Left lung (tissue), 14 donors: ENCODE measurements at places on chromosomes 3 and 15. TPM values are rescaled to one million over a fixed set of nuclear protein-coding genes. Genes with fewer than 3 reads are reported as not detected.

Gene SCN11A
- polyA plus RNA-seq, result 1.0 TPM

Gene TF
- 11.2 TPM for polyA plus RNA-seq

Gene GOLGA6A
- polyA plus RNA-seq, result 0.06 TPM

Gene FBXL2
- polyA plus RNA-seq, result 33.1 TPM

Gene PLCL2
- polyA plus RNA-seq, result 9.5 TPM

Gene GREM1
- polyA plus RNA-seq, result 0.13 TPM

Gene GRAMD2A
- polyA plus RNA-seq, result 8.8 TPM

Gene TMC3
- 0.24 TPM for polyA plus RNA-seq

Gene GNAT1
- not detected for polyA plus RNA-seq

Gene ARPP21
- polyA plus RNA-seq, result 0.44 TPM

Gene UBE2E2
- polyA plus RNA-seq, result 54.2 TPM

Gene GOLGA8J
- polyA plus RNA-seq, result 2.8 TPM

Gene FAH
- polyA plus RNA-seq, result 50.5 TPM

Gene SHF
- 41.0 TPM for polyA plus RNA-seq

Gene GRIP2
- polyA plus RNA-seq, result 1.0 TPM

Gene TRANK1
- 26.2 TPM for polyA plus RNA-seq

Gene KLHL18
- 13.5 TPM for polyA plus RNA-seq

Gene NR2E3
- 0.54 TPM for polyA plus RNA-seq

Gene TASOR
- 84.7 TPM for polyA plus RNA-seq

Gene SLCO3A1
- polyA plus RNA-seq, result 11.5 TPM

Gene WDR49
- 4.2 TPM for polyA plus RNA-seq

Gene MESP2
- not detected for polyA plus RNA-seq

Gene KBTBD13
- polyA plus RNA-seq, result 0.67 TPM

Gene PLA2G4D
- polyA plus RNA-seq, result 0.11 TPM

Gene SCAANT1
- polyA plus RNA-seq, result 1.5 TPM

Gene ERICH6
- polyA plus RNA-seq, result 1.7 TPM

Gene TMEM41A
- polyA plus RNA-seq, result 49.1 TPM

Gene IL16
- polyA plus RNA-seq, result 12.9 TPM

Gene TGFBR2
- 118 TPM for polyA plus RNA-seq

Gene IQSEC1
- 29.8 TPM for polyA plus RNA-seq

Gene TRIM42
- not detected for polyA plus RNA-seq

Gene LMOD3
- polyA plus RNA-seq, result 0.24 TPM

Gene LXN
- 209 TPM for polyA plus RNA-seq

Gene COX17
- 28.7 TPM for polyA plus RNA-seq

Gene GXYLT2
- polyA plus RNA-seq, result 16.9 TPM

Gene PCLAF
- 58.9 TPM for polyA plus RNA-seq

Gene SLC38A3
- 7.8 TPM for polyA plus RNA-seq

Gene SLC35A5
- polyA plus RNA-seq, result 58.9 TPM

Gene MAP1A
- polyA plus RNA-seq, result 8.7 TPM

Gene CDHR4
- polyA plus RNA-seq, result 4.6 TPM

Gene TMF1
- 52.3 TPM for polyA plus RNA-seq

Gene ATP13A5
- 0.69 TPM for polyA plus RNA-seq

Gene SAMMSON
- polyA plus RNA-seq, result 0.20 TPM

Gene AP3B2
- 2.7 TPM for polyA plus RNA-seq
